ENCODE measurements at places on chromosomes 16 and 17.
A peak's percentile ranks its signal among the peaks of the same experiment; 100 is the strongest.

GRCh38 chr16:56013962-56014552 is 138.9 kb upstream of the CES5A start:
- DNase-seq: peak; percentile 4

DNA sequence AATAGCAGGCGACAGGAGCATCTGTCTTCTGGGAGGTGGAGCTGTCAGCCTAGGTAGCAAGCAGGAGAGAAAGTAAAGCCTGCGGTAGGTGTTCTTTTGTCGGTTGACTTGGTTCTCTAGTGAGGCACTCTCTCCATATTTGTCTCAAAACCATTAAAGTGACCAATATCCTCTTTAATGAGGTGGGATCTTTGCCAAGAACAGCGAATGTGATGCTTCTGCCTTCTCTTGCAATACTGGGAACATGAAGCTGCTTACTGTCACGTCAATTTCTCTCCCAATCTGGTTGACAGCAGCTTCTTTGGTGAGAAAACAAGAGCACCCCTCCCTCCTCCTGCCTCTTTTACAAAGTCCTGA is 176.7 kb downstream of the ABCC12 start:
- no peak for DNase-seq

- no peak for DNase-seq
Observed at GRCh38 chr17:77640916-77641605, 317.4 kb upstream of the TNRC6C start.

DNA sequence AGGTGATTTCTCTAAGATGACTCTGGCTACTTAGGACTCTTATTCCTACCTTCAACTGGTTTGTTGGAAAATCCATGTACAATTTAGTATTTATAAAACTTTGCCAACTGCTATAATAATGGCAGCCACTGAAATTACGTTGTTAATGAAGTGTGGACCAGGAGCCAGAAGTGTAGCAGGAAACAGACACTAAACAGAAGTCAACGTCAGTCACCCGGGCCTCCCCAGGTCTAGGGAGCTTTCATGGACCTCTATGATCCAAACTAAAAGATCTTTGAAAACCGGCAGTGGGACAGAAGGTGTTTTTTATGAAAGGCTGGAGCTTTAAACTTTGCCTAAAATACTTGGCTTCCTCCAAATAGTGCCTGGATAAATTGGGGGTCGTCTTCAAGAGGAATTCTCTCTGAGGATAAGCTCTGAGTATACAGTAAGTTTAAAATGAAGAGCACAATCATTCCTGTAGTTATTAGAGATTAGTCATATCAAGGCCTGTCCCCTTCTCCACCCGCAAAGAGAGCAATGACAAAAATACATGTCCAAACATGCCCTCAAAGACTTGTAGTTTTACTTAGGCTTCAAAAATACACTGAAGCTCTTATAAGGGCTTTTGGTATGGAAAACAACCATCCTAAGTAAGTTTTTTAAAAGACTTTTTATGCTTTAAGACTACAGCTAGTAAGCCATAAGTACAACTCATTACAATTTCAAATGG is 34.6 kb downstream of the DCUN1D3 start:
- DNase-seq: no peak

DNA sequence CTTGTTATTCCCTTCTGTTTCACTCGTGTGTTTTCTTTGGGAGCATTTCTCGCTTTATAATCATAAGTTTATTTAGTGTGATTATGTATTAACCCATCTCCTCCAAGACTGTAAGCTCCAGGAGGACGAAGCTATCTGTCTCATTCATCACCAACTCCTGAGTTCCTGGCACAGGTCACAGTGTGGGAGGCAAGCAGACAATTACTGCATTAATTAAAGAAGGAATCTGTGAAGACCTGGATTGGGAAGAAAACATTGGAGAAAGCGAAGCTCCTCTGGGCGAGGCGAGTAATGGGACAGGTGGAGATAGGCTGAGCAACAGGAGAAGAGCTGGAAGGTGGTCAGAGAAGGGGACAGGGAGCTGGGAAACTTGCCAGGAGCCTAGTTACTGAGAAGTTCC is 7.8 kb upstream of the CAMKK1 start:
- DNase-seq: no peak

DNA sequence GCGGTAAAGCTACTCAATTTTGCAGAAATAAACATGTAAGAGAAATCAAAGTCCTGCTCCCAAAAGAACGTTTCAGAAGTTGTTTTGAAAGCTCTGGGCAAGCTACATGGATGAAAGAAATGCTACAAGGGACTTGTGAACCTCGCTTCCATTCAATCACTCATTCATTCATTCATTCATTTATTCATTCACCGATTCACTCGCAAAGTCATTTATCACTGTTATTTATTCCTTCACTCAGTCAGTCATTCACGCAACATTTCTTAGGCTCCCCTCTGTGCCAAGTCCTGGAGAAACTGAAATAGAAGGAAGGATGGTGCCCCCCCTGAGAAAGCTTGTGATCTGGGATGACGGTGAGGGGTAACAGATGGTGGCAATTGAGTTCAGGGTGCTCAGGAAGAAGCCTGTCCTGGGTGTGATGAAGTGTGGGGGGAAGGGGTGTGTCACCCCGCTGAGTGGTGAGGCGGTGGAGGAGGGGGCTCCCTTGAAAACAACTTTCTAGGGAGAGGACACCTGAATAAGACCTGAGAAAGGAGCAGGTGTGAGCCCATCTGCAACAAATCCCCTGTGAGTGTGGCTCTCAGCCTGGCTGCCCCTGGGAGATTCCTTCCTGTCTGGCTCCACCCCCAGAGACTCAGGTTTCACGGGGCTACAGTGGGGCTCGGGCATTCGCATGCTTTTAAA is 36.3 kb upstream of the PRSS54 start:
- DNase-seq: no peak

GRCh38 chr16:84323606-84324005 is 28.9 kb downstream of the WFDC1 start:
- no peak for DNase-seq

- DNase-seq: peak; percentile 6
Observed at GRCh38 chr17:51461578-51462004, 201.2 kb downstream of the UTP18 start.

DNA sequence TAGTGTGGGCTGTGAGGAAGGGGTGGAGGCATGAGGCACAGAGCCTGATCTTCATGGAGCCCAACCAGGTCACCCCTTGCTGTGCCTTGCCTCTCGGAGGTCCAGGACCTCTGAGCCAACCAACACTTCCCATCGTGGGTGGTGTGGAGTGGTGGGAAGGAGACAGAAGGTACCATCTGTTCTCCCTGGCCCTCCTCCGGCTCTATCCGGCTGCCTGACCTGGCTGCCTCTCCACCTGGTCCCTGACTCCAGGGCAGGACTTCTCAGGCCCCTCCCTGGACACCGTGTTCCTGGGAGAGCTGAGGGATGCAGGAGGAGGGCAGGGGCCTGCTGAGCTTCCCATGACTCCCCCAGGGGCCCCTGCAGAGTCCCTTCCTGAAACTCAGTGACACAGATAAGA is 3.9 kb downstream of the PDK2 start:
- no peak for DNase-seq

GRCh38 chr17:33073416-33073815 is 81.8 kb downstream of the SPACA3 start:
- DNase-seq: no peak

- no peak for DNase-seq
Observed at GRCh38 chr16:3488801-3489200, 6.5 kb downstream of the C16orf90 start.

GRCh38 chr17:44522883-44523671 is 19.9 kb upstream of the GPATCH8 start:
- no peak for DNase-seq

GRCh38 chr16:60127196-60127595 is 1393.1 kb upstream of the GOT2 start:
- DNase-seq: no peak
